NT2/D1 (cell line): ENCODE measurements at places on chromosomes 5 and 9.

GRCh38 chr5:34968258-34968657 is 38.9 kb downstream of the DNAJC21 start:
- no peak for DNase-seq

DNA sequence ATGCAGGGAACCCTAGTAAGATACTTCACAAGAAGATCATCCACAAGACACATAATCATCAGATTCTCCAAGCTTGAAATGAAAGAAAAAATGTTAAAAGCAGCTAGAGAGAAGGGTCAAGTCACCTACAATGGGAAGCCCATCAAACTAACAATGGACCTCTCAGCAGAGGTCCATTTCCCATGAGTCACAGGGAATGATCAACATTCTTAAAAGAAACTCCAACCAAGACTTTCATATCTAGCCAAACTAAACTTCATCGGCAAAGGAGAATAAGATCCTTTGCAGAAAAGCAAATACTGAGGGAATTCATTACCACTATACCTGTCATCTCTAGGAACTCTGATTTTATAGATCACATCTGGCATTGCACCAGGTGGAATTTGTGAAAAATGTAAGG is 52.9 kb upstream of the SPATA31E1 start:
- no peak for DNase-seq

GRCh38 chr5:10503997-10504793 is 59.7 kb upstream of the ANKRD33B start:
- no peak for DNase-seq

- no peak for DNase-seq
These were observed 16.4 kb downstream of the JADE2 start for GRCh38 chr5:134541736-134542376.

- DNase-seq: no peak
These were observed 158.6 kb downstream of the BAAT start for GRCh38 chr9:101226161-101226560.

GRCh38 chr5:135952683-135953082 is 2.1 kb downstream of the LECT2 start:
- no peak for DNase-seq

- DNase-seq: no peak
These were observed 41.0 kb upstream of the SEMA4D start for GRCh38 chr9:89538871-89539270.

- no peak for DNase-seq
These were observed 62.3 kb downstream of the RAPGEF1 start for GRCh38 chr9:131677444-131678180.

- DNase-seq: no peak
These were observed 91.5 kb downstream of the SPRY4 start for GRCh38 chr5:142233083-142234032.

GRCh38 chr9:116325924-116326323 is 172.3 kb downstream of the PAPPA start:
- no peak for DNase-seq

DNA sequence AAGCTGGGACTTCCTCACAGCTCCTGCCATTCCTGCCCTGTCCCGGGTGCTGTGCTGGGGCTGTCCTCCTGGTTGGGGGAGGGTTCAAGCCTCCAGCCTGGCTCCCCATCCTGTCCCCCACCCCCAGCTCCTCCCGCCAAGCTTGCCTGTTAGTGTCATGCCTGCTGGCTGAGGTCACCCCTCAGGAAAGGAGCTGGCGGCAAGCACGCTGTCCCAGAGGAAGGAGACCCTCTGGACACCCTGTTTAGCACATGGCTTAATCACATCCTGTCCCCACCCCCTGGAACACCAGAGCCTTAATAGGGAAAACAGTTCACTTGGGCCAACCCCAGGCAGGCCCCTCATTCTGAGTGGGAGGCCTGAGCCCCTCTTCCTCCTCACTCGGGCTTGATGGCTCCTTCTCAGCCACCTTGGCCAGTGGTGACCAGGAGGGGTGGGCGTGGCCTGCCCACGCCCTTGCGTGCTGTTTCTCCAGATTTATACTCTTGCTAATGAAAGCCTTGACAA is 9.2 kb upstream of the PHYHD1 start:
- DNase-seq: peak; percentile 82
